ENCODE measurements at places on chromosomes 5 and 9.

DNA sequence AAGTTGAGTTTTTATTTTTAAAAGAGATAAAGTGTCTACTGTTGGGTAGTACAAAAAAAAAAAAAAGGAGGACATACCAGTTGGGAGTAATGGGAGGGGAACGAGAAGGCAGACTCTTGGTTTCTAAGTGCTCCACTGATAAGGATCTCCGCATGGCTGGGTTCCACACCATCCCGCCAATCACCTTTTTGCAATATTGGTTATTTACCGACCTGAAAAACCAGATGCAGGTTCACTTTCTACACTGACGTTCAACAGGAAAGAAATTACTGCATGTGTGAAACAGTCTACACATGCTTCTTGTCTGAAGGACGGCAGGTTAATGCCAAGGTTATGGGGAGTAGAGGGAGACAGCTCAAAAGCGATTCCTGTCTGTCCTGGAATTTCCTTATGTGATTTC lies 75.5 kb downstream of the PTPN3 start:
- DNase-seq = no peak

GRCh38 chr5:124806373-124807077 lies 60.1 kb upstream of the ZNF608 start:
- no peak for DNase-seq

DNA sequence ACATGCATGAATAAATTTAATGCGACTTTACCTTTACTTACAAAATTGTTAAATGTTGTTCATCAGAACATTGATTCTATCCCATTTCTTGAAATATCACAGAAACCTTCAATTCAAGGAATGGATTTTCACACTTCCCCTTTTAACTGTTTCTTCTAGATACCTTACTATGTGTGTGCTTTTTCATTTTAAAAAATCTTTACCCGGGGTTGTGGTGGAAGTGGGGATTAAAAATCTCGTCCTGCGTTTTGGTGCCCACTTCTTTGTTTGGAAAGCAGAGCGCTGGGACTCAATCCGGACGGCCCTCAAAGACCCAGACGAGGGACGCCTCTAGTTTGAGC lies 5.8 kb upstream of the MEF2C start:
- no peak for DNase-seq

GRCh38 chr9:22257026-22257816 lies 189.4 kb upstream of the DMRTA1 start:
- no peak for DNase-seq

- DNase-seq = no peak
These were observed 33.8 kb upstream of the ACO1 start for GRCh38 chr9:32350682-32351081.

DNA sequence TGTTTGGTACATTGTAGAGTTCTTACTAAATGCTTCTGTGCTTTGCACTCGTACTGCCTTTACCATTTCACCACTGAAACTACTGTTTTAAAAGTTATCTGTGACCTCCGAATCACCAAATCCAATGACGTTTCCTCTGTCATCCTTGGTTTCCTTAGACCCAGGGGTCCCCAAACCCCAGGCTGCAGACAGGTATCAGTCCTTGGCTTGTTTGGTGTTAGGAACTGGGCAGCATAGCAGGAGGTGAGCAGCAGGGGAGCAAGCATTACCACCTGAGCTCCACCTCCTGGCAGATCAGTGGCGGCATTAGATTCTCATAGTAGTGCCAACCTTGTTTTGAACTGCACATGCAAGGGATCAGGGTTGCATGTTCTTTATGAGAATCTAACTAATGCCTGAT lies 26.8 kb upstream of the APC start:
- no peak for DNase-seq

DNA sequence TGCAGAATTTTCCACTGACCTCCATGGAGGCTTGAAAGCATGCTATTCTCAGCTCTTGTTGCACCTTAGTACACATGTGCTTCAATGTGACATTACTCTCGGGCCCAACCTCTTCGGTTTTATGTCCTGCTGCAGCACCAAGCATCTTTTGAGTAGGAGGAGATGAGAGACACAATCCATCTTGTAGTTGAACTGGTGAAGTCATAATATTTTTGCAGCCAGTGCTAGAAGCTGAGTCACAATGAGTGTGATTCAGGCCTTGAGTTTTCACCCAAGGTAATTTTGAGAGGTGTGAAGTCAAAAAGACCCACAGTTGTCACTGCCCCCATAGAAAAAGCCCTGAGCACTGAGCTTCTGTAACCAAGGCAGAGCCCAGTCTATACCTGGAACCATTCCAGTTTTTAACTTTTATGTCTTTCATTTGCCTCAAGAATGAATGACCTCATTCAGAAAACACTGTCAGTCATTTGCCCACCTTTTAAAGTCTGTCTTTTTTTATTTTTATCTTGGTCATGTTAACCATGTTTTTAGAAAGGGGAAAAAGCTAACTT lies 117.7 kb downstream of the ZNF462 start:
- DNase-seq = no peak

DNA sequence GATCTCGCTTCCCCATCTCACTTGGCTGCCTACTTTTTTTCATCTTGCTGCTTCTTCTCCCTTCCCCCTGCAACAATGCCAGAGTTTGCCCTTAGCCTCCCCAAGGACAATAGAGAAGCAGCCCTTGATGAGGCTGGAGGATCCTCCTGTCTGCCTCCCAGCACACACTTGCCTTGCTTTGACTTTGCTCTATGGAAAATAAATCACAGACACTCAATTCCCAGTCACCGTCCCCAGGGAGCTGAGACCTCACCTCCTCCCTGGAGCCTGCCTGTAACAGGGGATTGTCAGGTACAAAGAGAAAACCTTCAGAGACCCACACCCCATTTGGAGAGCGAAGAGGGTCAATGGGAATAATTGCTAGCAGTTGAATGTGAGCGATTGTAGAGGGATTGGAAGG lies 242.1 kb upstream of the ZNF462 start:
- no peak for DNase-seq

DNA sequence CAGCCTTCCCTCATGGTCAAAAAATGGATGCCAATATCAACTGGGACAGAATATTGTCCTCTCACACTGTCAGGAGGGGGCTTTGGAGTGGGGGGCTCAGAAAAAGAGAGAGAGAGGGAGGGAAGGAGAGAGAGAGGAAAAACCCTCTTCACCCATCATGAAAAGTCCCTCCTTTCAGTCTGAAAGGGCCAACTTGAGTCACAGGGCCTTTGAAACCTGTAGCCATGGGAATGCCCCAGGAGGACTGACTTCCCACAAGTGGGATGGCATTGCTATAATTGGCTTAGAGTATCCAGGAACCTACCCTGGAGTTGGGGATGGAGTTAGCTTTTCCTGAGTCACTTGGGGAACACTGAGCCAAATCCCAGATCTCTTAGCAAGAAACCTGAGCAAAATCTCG lies 41.2 kb downstream of the DNAJC21 start:
- no peak for DNase-seq

DNA sequence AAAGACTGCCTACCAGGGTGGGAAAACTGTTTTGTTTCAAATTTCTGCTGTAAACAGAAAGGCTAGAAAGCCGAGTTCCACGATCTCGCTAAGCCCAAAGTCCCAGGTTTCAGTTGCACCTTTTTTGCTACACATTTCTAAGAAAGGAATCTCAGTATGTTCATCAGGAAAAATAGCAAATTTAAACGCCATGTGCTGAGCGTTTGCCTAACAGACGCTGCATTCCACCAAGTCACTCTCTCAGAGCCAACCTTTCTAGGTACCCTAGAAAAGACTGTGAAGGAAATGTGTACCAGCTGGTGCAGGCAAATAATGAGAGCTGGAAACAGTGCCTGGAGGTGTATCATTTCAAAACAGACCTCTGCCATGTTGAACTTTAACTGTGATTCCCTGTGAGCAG lies 71.8 kb downstream of the FRMD3 start:
- no peak for DNase-seq

DNA sequence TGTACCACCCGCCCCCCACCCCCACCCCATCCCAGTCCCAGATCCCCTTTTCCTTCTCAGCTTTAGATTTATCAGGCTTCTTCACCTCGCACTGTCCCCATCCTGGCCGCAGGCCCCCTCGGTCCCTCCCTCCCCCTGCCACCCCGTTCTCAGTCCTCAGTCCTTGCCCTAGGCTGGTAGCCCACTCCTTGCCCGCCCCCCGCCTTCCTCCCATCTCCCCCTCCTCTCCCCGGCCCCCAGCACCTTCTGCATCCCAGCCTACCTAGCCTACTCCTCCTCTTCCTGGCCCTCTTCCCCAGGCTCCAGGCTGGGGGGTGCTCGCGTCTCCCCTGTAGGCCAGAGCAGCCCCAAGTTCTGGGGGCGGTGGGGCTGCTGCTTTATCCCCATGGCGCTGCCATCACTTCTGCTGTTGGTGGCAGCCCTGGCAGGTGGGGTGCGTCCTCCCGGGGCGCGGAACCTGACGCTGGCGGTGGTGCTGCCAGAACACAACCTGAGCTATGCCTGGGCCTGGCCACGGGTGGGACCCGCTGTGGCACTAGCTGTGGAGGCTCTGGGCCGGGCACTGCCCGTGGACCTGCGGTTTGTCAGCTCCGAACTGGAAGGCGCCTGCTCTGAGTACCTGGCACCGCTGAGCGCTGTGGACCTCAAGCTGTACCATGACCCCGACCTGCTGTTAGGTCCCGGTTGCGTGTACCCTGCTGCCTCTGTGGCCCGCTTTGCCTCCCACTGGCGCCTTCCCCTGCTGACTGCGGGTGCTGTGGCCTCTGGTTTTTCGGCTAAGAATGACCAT lies 828 bp downstream of the NPR2 start:
- DNase-seq = no peak

- no peak for DNase-seq
These were observed 702.8 kb downstream of the SEMA5A start for GRCh38 chr5:8842971-8843551.

DNA sequence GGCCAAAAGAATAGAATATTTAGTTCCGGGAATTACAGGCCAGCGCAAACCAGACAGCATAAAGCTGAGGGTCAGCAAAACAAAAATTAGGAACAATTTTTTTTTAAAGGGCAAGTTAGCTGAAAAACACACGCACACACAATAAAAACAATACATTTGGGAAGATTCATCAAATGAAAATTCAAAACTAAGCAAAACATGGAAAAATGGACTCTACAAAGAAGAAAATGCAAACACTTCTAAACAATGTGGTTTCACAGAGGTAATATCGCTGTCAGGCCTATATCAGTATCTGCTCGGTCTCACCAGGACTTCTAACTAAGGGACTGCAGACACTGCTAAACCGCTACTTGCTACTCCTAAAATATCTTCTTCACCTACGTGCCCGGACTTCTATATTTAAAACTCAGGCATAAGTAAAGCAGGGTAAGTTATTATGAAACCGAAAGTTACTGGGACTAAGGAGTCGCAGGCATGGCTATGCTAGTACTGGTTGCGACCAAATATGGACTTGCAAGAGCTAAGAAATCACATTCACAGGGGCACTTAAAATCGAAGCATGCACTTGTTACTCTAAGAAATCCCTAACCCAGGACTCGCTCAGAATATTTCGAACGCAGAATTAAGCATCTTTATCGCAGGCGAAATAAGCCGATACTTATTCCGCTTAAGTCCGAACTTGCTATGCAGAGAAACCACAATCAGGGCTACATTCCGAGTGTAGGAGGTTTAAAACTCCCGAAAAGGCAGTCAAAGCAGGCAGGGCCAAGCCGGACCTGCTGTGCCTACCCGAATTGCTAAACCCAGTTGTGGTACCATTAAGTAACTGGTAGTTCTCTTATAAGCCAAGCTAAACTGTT lies 2.3 kb downstream of the ANXA2R start:
- DNase-seq = no peak

DNA sequence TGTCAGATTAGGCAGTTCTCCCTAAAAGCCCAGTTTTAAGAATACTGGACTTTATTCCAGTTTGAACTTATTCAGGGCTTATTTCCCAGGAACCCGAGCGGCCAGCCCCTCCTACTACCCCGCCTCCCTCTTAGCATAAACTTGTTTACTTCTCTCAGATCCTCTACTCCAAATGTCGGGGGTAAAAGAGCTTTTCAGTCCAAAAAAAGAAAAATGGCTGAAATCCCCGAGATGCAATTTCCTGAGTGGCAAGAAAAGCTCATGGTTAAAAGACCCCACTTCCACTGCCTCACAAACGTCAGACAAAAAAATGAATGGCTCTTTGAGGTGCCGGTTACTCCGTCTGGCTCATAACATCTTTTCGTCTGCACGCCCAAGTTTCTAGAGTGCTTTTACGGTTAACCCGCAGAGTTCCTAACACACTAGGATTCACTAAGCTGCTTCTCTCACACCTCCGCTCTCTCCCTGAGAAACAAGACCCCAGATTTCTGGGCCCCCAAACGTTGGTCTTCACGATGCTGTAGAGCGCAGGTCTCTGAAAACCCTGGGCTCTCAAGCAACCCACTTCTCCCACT lies 402 bp downstream of the BRD8 start:
- DNase-seq = peak; percentile 54

- DNase-seq = no peak
These were observed 227.8 kb upstream of the RASEF start for GRCh38 chr9:83290692-83291091.

GRCh38 chr5:150078802-150079689 lies 7.3 kb downstream of the CSF1R start:
- no peak for DNase-seq

- DNase-seq = no peak
These were observed 5.5 kb upstream of the FGD3 start for GRCh38 chr9:92941861-92942260.

DNA sequence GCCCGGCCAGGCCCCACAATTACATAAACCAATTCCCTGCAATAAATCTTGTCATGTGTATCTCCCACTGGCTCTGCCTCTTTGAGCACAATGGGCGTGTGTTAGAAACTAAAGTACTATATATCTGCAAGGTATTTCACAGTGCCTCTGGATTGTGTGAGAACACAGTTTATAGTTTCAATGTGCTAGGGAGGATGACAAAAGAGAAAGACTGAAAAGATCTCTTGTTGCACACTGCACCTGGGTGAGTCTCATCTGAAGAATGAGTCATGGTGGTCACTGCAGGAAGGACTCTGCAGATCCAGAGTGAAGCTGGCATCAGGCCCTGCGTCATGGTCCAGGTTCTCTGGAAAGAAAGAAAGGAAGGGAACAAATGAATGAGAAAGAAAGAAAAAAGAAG lies 20.7 kb upstream of the CTSV start:
- DNase-seq = no peak

GRCh38 chr5:24923400-24923799 lies 278.6 kb upstream of the CDH10 start:
- no peak for DNase-seq

GRCh38 chr5:111756581-111757354 lies at the start of gene NREP:
Gene NREP (minus strand): TSS chr5:111757194. CDS start chr5:111755772, 1,422 bp downstream.
- peak; percentile 44 for DNase-seq

- no peak for DNase-seq
These were observed 33.5 kb upstream of the STXBP1 start for GRCh38 chr9:127578627-127578951.

DNA sequence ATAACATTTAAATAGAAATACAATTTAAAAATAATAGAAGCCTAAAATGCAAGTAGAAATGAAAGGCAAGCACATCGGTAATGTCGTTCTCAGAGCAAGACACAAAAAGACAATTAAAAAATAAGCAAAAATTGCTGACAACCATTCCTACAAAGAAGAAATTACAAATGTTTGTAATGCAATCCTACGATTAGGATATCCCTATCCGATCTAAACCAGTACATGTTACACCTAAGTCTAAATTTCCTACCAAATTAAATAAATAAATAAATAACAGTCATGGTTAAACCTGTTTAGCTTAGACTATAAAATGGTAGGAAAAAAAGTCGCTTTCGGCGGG lies 90.0 kb downstream of the ANXA2R start:
- DNase-seq = no peak
